ENCODE measurements at places on chromosomes 7 and 10.
A peak's percentile ranks its signal among the peaks of the same experiment; 100 is the strongest.

DNA sequence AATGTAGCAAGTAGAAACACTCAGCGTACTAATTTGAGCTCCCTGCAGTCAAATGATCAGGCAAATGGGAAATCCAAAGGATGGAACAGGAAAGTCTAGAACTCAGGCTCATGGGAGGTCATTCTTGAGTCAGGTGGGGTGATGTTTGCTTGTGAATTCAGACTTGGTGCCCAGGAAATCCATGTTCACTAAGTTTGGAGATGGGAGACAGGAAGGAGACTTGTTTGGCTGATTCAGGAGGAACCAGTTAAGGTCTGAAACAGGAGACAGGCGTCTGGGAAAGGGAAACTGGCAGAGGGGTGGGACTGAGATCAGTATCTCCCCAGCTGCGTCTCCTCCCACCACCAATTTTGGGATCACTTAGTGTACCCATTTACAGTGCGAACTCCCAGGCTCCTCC, 38.4 kb upstream of the ZNF438 start:
- no peak for DNase-seq

- DNase-seq, result no peak
Measured at GRCh38 chr7:107865956-107866775, 24.8 kb upstream of the DLD start.

GRCh38 chr7:68148440-68148839, 1151.8 kb downstream of the TYW1 start:
- DNase-seq, result no peak

- DNase-seq, result no peak
Measured at GRCh38 chr7:113446391-113446790, 328.0 kb upstream of the SMIM30 start.

- no peak for DNase-seq
Measured at GRCh38 chr7:121966276-121966934, 93.4 kb downstream of the PTPRZ1 start.

- peak; percentile 54 for DNase-seq
Measured at GRCh38 chr7:37545619-37546534, 97.2 kb upstream of the ELMO1 start.

- no peak for DNase-seq
Measured at GRCh38 chr7:104040666-104041065, 51.2 kb upstream of the RELN start.

GRCh38 chr7:37729181-37729580, 45.6 kb downstream of the GPR141 start:
- DNase-seq, result no peak

DNA sequence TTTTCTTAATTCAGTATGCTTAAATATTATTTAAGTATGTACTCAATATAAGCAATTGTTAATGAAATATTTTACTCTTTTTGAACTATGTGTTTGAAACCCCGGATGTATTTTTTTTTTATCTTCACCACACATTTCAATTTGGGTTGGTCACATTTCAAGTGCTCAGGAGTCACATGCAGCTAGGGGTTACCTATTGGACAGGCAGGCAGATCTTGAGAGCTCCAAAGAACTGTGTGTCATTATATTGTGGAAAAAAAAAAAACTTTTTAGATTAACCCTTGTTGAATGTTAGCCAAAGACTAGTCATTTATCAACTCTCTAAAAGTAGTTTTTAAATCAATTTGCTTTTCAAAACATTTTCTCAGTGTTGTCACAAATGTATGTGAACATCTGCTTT, 37.2 kb downstream of the IKZF1 start:
- no peak for DNase-seq

GRCh38 chr10:70280099-70280498, 3.7 kb downstream of the NPFFR1 start:
- no peak for DNase-seq

DNA sequence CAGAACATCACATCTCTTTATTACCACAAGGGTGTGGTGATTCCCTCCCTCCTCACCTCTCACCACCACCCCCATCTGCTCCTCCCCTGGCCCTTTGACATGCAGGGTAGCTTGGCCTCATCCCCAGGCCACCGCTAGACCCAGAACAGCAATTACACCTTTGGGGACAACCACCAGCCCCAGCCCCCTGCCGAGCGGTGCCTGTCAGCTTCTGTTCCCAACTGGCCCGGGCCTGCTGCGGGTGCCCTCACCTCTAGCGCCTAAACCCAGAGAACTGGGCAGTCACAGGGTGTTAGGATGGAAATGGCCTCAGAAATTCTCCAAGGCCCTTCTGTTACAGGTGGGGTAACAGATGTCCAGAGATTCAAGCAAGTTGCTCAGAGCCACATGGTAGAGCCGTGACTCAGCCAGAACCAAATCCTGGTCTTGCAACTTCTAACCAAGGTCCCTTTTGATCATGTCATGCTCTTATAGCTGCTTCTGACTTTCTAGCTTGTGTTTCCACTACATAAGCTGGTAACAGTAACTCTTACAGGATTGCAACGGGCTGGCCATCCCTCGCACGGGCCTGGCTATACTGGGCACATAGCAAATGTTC, 78.0 kb downstream of the PRKAG2 start:
- DNase-seq, result no peak

GRCh38 chr7:27200761-27201579, 1.1 kb upstream of the HOXA13 start:
- DNase-seq, result peak; percentile 56

DNA sequence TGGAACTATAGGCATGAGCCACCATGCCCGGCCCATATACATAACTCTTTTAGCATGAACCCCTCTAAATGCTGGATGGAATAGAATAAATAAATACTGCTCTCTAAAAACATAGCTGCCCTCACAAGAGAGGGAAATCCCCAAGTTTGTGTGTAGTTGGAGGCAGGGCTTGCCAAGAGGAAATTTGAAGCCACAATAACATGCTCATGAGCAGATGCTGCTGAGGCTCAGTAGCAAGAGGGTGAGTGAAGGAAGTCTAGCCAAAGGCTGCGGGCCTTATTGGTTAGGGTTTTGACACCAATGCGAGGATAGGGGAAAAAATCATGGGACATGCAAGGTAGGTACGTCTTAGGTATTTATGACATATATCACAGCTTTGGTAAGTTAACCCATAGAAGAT, 17.3 kb downstream of the TPK1 start:
- DNase-seq, result peak; percentile 37

DNA sequence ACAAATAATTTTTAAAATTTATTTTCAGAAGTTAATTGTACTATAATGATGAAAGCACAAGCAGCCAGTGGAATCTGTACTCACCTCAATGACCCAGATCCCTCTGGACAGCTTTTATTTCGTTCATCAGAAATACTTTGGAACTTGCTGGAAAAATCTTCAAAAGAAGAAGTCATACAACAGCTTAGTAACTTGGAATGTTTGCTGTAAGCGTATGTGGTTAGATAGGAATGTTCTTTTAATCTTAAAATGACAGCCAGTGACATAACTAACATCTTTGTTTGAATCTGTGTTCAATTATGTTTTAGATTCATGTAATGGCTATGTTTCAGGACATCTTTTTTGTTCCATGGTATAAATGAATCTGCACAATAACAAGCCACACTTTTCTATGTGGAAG, 26.8 kb downstream of the CFAP69 start:
- DNase-seq, result no peak

GRCh38 chr7:100867040-100867775, at the start of gene TRIP6:
TSS of gene TRIP6 (plus strand) at chr7:100867387. CDS start at chr7:100867498, 111 bp downstream.
- peak; percentile 97 for DNase-seq

GRCh38 chr7:105691082-105691679, 109.9 kb upstream of the EFCAB10 start:
- DNase-seq, result peak; percentile 55

- peak; percentile 31 for DNase-seq
Measured at GRCh38 chr7:116629051-116629463, 42.9 kb upstream of the MET start.

DNA sequence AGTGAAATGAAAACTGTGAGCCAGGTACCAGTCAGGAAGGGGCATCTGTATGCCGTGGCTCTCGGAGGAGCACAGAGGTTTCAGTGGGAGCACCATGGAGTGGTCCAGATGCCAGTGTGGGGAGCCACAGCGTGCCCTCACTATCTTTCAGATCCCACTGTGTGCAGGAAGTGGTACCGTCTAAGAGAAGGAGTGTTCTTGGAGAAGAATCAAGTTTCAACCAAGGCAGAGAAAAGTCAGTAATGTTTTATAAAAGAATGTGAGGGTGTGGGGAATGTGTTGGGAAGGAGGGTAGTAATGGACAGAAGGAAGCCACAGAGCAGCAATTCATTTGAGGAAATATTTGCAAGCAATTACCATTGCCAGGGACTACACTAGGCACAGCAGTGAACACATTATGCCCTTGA, 35.6 kb downstream of the PRKAR2B start:
- no peak for DNase-seq

DNA sequence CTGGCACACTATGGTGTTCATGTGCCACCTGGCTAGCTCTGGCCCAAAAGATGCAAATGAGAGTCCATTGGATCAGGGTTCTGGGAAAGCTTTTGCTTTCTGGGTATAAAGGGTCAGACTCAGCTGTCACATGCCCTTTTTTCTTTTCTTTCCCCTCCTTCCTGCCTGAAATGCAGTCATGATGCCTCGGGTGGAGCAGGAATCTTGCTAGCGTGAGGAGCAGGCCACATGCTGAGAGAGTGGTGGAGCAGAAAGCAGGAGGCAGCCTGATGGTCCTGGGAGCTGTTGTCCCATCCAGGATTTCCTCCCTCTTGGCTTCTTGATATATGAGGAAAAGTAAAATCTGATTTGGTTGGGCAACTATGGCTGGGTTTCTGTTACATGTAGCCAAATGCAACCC, 2.7 kb upstream of the LHPP start:
- DNase-seq, result no peak

DNA sequence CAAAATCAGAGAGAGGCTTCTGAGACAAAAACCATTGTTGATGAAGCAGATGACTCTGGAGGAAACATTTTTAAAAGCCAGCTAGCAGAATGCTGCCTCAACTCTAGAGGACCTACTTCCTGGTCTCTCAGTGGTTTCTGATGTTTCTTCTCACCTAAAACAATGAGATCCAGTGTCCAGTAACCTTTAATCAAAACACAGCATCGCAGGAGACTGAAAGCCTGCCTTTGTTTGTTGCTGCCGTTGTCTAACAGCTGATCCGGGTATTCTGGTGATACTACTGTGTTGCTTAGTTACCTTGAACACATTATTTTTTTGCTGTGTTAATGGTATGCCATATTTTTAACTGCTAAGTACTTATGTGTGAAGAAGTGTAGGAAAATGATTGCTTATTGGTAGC, 70.9 kb downstream of the WIPF3 start:
- peak; percentile 46 for DNase-seq

GRCh38 chr10:100623521-100624230, 87.9 kb downstream of the HIF1AN start:
- DNase-seq, result no peak

- peak; percentile 35 for DNase-seq
Measured at GRCh38 chr10:11473128-11473760, 138.2 kb downstream of the USP6NL start.

- DNase-seq, result no peak
Measured at GRCh38 chr10:93085272-93085859, 11.7 kb downstream of the CYP26A1 start.

GRCh38 chr7:102811942-102812678, 63.3 kb downstream of the FAM185A start:
- DNase-seq, result no peak

- DNase-seq, result no peak
Measured at GRCh38 chr7:127935847-127936376, 95.3 kb downstream of the LRRC4 start.

DNA sequence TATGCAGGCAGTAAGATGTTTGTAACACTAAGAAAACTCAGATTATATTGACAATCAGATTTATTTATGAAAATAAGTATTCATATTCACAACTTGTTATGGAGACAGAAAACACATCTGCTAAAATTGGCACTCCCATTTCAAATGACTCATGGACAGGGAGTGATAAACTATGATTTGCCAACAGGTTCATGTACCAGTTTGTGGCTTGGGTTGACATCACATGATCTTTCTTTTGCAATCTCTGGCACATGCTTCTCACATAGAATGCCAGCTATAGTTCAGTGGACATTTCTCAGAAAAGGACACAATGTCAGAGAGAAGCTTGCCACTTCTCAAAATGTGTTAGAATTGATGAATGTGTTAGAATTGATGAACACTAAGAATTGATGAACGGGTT, 663.2 kb upstream of the ANKRD30A start:
- DNase-seq, result peak; percentile 54

DNA sequence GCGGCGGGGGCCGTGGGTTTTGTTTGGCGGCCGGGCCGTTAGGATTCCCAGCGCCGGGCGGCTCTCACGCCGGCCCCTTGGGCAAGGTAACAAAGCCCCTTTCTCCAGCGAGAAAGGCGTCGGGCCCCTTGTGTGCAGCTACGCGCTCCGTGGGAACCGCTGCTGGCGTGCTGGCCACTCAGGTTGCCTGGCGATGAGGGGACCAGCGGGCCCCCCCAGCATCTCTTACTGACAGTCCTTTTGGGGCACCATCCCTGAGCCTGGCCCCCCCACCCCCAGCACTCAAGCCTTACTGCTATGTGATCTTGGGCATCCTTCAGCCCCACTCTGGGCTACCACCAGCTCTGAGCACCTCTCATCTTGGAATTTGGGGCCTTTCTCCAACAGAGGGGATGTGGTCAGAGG, 1.8 kb downstream of the LFNG start:
- no peak for DNase-seq

GRCh38 chr10:132519382-132520176, 18.0 kb upstream of the INPP5A start:
- DNase-seq, result peak; percentile 53

GRCh38 chr10:61812920-61813319, 88.6 kb upstream of the ARID5B start:
- DNase-seq, result no peak

DNA sequence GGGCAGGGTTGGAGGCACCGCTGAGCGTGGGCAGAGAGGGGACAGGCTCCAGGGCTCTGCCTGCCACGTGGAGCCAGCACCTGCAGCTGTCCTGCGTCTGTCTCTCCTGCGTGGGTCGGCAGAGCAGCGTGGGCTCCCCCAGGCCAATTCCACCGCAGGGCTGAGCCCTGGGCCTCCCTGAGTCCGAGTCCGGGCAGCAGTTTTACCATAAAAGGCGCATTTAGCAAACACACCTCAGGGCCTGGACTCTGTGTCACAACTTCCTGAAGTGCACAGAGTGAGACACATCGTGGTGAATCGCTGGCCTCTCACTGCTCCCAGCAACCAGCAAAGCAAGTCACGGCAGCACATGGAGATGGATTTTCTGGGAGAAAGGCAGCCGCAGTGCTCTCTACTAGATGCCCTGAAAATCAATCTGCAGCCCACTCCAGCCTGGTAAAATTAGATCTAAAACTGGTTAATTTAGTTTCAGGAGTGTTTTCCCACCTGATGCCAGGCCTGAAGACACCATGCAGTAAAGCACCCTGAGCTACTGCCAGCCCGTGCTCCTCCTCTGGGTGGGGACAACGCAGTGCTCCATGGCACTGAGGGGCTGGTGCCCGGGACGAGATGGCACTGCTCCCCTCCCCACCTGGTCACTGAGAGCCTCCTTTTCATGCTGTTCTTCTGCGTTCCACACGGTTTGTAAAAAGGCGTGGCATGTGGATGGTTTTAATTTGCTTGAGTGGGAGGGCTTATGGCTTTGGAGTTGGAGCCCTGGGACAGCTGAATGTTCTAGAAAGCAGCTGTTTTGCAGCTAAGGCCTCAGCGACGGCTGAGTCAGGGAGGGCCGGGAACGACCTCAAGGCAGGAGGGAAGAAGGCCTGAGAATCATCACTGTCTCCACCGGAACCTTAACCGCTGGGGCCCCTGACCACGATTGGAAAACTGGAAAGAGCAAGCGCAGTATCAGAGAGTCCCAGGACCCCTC, 336.9 kb downstream of the ADARB2 start:
- peak; percentile 55 for DNase-seq

Data from muscle of leg (tissue), 16 donors.